Epithelial cell of proximal tubule (primary cell): ENCODE measurements at places on chromosomes 7 and 10. TPM values are rescaled to one million over a fixed set of nuclear protein-coding genes. Genes with fewer than 3 reads are reported as not detected.
A peak's percentile ranks its signal among the peaks of the same experiment; 100 is the strongest.

The PPP1R3C gene
- 0.43 and 2.1 TPM in 2 replicates for total RNA-seq

The SEMA4G gene
- 1.2 and 7.9 TPM in 2 replicates for total RNA-seq

GRCh38 chr7:47684728-47685127, 102.8 kb upstream of the TNS3 start:
- DNase-seq = no peak

GRCh38 chr7:42722716-42723115, 189.2 kb downstream of the C7orf25 start:
- no peak for DNase-seq

GRCh38 chr7:116443101-116443523, 56.4 kb upstream of the CAV2 start:
- DNase-seq = peak; percentile 87

DNA sequence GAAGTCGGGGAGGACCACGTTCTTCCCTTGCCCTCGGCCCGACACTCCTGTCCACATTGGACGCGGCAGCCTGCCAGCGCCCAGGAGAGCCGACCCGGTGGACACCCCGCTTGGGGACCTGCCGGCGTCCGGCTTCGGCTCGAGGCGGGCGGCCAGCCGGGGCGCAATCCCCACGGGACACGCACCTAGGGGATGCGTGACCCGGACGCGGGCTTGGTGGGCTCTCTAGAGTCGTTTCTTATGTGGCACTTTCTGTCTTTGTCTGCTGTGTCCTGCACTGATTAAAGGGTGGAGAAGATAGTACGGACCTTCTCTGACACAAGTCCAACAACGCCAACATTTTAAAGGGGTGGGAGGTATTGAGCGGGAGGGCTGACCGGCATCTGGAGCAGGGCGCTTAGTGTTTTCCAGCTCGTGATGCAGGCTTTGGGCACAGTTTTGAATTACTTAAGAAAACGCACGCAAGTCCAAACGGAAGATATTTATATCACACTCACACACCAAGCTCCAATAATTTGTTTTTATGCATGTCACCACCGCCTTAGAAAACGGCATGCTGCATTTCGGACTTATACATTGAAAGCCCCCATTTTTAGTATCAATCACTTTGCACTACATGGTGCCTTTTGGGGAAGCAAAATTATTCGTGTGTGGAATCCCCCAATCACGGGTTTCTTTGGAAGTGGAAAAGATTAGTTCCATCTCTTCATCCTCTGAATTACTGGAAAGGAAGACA, 3.9 kb upstream of the SPAG6 start:
- DNase-seq = no peak

The PRF1 gene
- not detected in 2 replicates for total RNA-seq

DNA sequence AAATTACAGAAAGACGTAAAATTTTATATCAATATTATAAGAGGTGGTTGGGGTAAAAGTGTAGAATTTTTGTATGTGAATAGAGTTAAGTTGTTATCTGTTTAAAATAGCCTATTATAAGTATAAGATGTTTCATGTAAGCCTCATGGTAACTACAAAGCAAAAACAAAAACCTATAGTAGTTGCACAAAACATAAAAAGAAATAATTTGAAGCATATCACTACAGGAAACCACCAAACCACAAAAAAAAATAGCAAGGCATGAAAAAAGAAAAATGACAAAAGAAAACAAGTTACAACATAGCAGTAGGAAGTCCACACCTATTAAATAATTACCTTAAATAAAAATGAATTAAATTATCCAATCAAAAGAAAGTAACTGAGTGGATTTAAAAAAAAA, 12.4 kb upstream of the GSTK1 start:
- no peak for DNase-seq

- DNase-seq = no peak
Measured at GRCh38 chr10:69426376-69426727, 9.6 kb upstream of the TACR2 start.

The PRKG1 gene
- 0.14 and 0.17 TPM in 2 replicates for total RNA-seq

GRCh38 chr10:23198940-23199767, 7.0 kb downstream of the PTF1A start:
- no peak for DNase-seq

- DNase-seq = no peak
Measured at GRCh38 chr10:7192831-7193361, 217.9 kb downstream of the SFMBT2 start.

The OPN4 gene
- not detected in 2 replicates for total RNA-seq

DNA sequence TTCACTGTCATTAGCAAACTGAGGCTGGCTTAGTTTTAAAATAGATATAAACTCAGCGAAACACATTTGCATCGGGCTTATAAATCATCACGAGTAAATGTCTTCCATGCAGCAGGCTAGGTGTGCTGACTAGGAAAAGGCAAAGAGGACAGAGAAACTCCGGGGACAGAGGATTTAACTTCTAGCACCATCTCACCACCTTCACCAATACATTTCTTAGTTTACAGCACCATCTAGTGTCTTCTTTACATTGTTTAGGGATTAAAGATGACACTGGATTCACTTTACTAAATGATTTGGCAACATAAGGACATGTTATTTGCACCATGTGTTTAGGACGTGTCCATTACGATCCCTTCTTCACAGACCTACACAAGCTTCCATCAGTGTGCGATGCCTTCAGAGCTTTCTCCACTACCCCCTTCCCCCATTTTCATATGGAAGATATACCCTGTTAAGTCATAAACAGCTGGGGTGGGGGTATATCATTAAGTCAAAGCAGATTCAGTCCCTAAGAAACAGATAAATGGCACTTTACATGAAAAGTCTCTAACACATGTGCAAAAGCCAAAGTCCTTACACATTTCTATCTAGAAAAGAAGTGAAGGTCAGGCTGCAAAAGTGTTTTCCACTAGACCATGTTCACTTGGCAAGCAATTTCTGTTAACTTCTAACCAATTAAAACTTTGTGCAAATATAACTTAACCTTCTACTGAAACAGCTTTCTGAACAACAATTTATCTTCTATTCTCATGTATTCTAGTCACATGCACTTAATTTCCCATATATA, 103.3 kb downstream of the GRB10 start:
- DNase-seq = no peak

- no peak for DNase-seq
Measured at GRCh38 chr7:36905841-36906240, 181.5 kb upstream of the AOAH start.

GRCh38 chr10:46524472-46525176, 31.8 kb downstream of the GPRIN2 start:
- DNase-seq = no peak

DNA sequence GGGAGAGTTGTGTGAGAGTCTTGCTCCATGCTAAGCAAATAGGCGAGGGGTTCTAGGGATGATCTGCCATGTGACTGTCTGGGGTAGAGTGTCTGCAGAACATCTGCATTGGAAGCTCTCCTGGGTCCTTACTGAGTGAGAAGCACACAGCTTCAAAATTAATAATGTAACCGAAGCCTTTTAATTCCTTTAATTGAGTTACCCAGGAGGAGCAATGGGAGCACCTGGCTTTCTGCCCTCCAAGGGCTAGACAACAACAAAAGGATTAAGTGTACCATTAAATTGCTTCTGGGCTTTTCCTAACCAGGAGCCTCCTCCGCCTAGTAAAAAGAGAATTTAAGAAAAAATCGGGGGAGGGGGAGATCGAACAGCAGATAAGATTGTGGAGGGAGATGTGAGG, 102.0 kb upstream of the TBX20 start:
- DNase-seq = no peak

- no peak for DNase-seq
Measured at GRCh38 chr10:69101451-69102095, 13.7 kb downstream of the SRGN start.

DNA sequence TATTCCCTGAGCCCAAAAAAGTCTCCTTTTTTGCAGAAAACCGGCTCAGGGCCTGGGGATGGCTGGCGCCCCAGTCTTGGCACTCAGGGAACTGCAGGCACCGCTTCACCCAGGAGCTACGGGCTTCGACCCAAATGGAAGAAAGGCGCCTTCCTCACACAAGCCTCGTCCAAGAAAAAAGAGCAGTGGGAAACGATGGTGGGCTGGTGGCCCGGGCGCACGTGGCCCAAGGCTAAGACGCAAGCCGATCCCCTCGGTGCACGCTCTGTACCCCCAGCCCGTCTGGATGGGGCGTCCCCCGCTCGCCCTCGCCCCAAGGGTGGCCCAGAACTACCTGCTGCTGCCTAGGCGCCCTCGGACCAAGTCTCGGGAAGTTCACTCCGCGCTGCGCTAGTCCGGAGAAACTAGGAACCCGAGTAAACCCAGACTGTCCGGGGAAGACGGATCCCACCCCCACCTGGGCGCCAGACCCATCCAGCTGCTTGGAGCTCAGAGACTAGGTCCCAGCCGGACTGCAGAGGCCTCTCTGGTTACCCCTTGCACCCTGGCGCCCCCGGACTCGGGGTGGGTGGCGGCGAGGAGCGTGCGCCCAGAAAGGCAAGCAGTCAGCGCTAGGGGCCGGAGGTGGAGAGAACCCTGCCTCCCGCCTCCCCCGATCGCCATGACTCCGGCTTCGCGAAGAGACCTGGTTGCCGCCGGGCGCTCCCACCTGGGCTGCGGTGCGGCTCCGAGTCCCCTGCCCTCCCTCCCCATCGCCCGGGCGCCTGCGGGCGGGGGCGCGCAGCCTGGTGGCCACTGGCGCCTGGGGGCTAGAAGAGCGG, 76.4 kb downstream of the CALN1 start:
- no peak for DNase-seq

The FAM25A gene
- total RNA-seq = not detected in 2 replicates

- no peak for DNase-seq
Measured at GRCh38 chr7:10888861-10889260, 84.8 kb upstream of the PHF14 start.

- DNase-seq = no peak
Measured at GRCh38 chr7:18499407-18500177, 4.0 kb downstream of the HDAC9 start.

The COBL gene
- 1.5 and 6.6 TPM in 2 replicates for total RNA-seq

DNA sequence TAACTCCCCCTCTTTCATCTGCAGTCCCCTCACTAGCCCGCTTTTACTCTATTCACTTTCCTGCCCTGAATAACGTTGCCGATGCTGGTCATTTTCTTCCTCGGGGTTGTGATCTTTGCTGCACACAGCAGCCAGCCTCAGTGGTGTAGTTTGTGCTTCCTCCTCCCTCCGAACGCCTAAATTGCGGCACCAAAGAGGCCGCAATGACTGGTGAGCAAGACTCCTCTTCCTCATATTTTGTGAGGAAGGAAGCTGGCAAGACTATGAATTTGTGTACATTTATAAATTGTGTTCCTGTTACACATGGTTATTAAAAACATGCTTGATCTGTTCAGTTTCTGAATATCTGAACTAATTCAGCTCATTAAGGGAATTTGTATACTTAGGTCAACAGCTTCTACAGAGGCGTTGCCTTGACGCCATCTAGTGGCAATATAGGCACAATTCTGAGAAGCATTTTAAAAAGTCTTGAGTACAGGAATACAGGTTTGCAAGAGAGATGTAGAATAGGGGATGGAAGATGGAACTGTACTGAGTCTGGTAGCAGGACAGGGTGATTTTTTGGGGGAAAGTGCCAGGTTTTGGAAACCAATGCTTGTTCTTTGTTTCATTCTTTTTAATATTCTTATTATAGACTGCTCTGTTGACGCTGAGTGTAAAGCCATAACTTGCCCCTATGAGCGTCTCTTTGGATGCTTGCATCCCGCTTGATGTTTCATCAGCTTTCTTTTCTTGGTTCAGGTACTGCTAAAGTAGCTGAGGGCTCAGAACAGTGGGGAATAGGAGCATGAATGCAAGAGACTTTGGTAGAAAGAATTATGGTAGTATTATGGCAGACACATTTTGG, 4.1 kb upstream of the TAS2R5 start:
- DNase-seq = peak; percentile 31

DNA sequence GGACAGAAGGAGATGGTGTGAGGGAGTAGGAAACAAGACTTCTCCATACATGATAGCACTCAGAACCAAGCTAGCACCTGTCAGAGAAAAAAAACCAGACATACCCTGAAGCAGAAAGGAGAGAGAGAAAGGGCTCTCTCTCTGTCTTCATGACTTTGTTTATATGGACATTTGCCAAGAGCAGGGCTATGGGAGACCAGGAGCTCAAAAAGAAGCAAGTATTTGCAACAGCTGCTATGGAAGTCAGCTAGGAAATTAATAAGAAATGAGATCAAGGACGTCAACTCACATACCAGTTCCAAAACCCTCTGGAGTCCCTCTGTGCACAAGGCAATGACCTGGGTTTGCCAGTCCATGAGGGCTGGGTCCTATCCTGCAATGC, 111.6 kb downstream of the SGMS1 start:
- no peak for DNase-seq

- DNase-seq = no peak
Measured at GRCh38 chr10:110208614-110209453, 1.4 kb downstream of the MXI1 start.

GRCh38 chr7:128833148-128833945, 3.1 kb downstream of the FLNC start:
- no peak for DNase-seq

DNA sequence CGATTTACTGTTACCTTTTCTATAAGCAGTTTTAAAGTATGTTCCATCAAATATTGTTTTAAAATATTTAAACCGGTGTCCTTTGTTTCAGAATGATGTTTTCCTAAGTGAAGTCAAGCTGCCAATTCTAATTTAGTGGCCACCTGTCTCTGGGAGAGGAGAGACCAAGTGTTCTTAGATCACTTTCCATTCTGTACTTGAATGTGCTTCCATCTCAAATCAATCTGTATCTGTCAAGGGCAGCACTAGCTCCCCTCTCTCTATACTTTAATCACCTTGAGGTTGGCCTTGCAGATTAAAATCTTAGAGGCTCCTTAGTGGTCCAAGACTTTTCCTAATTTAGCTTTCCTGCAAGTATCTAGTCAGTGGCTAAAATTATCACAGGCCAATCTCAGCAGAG, 49.6 kb downstream of the LGI1 start:
- DNase-seq = no peak

The EGR2 gene
- 0.06 TPM in 1 of 2 replicates, not detected in the other for total RNA-seq

The ZNF277 gene
- total RNA-seq = 17.3 and 19.0 TPM in 2 replicates

DNA sequence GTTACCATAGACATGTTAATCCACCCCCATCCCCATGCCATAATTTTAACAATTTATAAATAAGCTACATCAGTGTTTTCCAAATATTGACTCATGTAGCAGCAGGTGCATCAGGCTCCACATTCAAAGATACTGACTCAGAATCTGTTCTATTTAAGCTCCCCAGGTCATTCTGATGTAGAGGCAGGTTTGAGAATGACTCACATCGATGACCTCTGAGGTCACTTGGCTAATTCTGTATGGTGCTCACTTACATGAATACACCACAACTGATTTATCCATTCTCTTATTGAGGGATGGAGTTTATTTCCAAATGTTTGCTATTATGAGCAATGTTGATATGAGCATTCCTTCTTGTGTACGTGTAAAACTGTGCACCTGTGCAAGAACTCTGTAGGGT, 1159.0 kb downstream of the TYW1 start:
- no peak for DNase-seq
